Left forelimb (tissue), 1 donor: ENCODE measurements at places on chromosomes 1 and 21.

- no peak for DNase-seq
These were observed 882 bp downstream of the VPS13D start for GRCh38 chr1:12230549-12231275.

GRCh38 chr1:10904396-10905358, 107.8 kb upstream of the TARDBP start:
- DNase-seq: no peak

DNA sequence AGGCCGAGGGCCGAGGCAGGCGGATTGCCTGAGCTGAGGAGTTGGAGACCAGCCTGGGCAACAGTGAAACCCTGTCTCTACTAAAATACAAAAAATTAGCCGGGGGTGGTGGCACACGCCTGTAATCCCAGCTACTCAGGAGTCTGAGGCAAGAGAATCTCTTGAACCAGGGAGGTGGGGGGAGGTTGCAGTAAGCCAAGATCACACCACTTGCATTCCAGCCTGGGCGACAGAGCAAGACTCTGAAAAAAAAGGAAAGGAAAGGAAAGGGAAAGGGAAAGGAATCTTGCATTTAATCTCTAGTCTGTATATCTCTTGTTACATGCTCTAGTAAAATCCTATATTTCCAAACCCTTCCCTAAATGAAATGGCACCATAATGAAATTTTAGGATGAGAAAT, 328.3 kb upstream of the ADGRL2 start:
- no peak for DNase-seq

DNA sequence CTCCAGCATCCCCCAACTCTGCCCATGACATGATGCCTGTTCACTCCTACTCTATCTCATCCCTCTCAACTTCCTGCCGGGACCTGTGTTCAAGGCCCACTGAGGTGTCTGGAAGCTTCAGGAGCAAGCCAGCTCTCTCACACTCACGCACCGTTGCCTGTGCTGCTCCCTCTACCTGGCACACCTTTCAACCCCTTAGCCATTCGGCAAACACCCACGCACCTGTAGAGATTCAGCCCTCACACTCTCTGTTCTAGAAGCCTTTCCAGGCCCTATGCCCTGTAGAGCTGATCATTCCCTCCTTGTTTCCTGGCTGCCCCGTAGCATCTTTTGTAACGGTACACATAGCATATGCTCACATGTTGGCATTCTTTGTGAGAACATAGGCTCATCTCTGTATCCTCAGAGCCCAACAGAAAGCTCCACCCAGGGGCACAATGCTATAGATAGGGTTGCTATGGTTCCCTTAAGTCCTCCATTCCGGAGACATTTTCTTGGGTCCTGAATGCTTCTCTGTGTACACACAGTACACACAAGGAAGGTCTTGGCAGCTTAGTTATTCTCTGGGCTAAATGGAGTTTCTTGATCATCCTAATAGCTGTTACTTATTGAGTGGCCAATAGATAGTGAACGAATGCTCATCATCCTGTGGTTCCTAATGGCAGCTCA, 1.3 kb downstream of the C8B start:
- no peak for DNase-seq

- no peak for DNase-seq
These were observed 97.8 kb upstream of the LPGAT1 start for GRCh38 chr1:211928290-211928801.

GRCh38 chr1:5910276-5910620, 82.0 kb downstream of the NPHP4 start:
- DNase-seq: no peak
